ENCODE measurements at places on chromosomes 7 and 10. TPM values are rescaled to one million over a fixed set of nuclear protein-coding genes. Genes with fewer than 3 reads are reported as not detected.

- no peaks in the 10 kb centered on the region for H3K36me3 ChIP-seq
- no peak for DNase-seq
- no peak overlapping the region for H3K27ac ChIP-seq
- H3K4me3 ChIP-seq = no peak overlapping the region
Measured at GRCh38 chr7:142298627-142299026, 40.8 kb upstream of the PRSS58 start.

GRCh38 chr10:5291501-5292195 is 73.1 kb upstream of the UCN3 start:
- no peak for DNase-seq
- H3K27me3 ChIP-seq = no peaks in the 10 kb centered on the region
- no peak overlapping the region for H3K27ac ChIP-seq

IDI2 gene
- total RNA-seq = not detected

C1GALT1 gene
- 11.2 TPM for total RNA-seq

Measured in GM12878 (cell line).